Caco-2 (cell line): ENCODE measurements at places on chromosomes 12 and 14.
A peak's percentile ranks its signal among the peaks of the same experiment; 100 is the strongest.

- DNase-seq, result no peak
Observed at GRCh38 chr12:132713123-132713522, 2.5 kb downstream of the PGAM5 start.

DNA sequence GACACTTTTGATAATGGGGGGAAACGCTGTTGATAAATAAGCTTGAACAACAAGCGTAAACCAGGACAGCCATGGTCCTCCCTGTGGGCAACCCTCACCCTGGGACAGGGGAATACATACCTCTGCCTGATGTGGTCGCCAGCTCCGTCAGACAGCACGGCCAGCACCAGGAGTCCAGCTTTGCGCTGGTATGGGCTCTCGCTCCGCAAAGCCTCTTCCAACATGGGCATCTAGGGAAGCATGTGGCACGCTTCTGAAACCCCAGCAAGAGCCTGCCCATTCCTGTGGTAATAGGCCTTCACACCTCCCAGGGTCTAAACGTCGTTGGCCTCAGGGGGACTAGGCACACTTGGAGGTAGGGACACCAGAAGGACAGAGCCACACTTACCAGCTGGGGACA lies 2.9 kb downstream of the IPO4 start:
- DNase-seq, result no peak

DNA sequence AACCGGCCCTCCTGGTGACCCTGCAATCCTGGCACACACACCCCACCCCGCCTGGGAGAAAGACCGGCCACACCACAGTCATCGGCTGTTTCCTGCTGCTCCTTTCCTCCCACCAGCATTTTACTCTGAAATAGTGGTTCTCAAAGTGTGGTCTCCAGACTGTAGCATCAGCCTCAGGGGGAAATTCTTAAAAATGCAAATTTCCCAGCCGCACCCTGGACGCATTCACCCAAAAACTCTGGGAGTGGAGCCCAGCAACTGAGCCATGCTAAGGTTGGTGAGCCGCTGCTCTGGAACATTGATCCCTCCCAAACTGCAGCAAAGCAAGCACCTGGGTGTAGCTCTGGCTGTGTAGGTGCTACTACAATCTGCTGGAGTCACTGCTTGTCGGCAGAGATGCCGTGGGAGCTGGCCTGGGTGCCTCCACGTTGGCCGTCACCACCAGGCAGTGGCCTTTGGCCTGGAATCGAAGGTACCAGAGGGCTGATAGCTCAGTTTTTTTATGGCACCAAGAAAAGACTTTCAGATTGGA lies 38.4 kb upstream of the BCL2L14 start:
- DNase-seq, result no peak

- no peak for DNase-seq
Observed at GRCh38 chr12:11958221-11959091, 112.3 kb upstream of the BCL2L14 start.

GRCh38 chr12:123942911-123943648 lies 29.6 kb downstream of the CCDC92 start:
- no peak for DNase-seq

GRCh38 chr14:46550836-46551235 lies 100.7 kb downstream of the RPL10L start:
- no peak for DNase-seq

DNA sequence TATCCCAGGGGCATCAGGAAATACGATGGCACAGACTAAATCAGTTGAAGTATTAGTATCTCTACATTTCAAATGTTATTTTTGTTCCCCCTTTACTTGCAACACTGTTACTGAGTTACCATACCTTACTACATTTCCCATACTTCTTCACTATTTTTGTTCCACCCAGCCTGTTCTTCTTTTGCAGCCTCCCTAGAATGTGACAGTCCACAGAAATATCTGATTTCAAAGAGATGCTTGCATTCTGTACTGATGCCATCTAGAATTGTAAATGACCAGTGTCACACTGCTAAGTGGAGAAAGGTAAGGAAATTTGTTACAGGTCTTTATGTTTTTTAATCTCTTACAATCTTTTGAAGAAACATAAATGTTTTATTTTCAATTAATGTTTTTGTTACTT lies 279.9 kb downstream of the CCER1 start:
- DNase-seq, result no peak

- DNase-seq, result no peak
Observed at GRCh38 chr14:100670017-100670752, 56.5 kb upstream of the DLK1 start.

DNA sequence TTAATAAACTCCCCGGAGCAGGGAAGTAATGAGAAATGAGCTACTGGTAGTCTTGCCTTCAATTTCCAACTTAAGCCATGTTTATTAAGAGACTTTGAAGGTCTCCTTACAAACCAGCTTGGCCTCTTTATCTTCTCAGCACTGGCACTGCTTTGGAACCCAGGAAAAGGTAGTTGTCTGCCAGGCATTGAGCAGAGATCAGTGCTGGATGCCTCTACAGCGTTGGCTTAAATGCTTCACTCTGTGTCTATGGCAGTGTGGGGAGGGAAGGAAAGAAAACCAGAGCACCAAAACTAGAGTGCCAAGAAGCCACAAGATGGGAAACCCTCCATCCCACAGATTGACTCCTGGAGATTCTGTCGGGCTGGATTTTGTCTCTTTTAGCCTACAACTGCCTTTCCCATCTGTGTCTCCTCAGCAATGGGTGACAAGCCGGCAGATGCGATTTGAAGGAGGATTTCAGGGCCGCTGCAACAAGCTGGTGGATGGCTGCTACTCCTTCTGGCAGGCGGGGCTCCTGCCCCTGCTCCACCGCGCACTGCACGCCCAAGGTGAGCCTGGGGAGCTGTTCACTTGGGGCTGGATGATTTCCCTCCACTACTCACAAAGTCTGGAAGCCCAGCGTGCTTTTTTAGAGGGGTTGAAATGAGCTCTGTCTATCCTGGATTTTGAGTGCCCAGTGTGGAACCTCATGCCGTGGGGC lies 57.3 kb downstream of the FNTB start:
- no peak for DNase-seq

GRCh38 chr14:40989260-40989659 lies 617.4 kb upstream of the LRFN5 start:
- no peak for DNase-seq

DNA sequence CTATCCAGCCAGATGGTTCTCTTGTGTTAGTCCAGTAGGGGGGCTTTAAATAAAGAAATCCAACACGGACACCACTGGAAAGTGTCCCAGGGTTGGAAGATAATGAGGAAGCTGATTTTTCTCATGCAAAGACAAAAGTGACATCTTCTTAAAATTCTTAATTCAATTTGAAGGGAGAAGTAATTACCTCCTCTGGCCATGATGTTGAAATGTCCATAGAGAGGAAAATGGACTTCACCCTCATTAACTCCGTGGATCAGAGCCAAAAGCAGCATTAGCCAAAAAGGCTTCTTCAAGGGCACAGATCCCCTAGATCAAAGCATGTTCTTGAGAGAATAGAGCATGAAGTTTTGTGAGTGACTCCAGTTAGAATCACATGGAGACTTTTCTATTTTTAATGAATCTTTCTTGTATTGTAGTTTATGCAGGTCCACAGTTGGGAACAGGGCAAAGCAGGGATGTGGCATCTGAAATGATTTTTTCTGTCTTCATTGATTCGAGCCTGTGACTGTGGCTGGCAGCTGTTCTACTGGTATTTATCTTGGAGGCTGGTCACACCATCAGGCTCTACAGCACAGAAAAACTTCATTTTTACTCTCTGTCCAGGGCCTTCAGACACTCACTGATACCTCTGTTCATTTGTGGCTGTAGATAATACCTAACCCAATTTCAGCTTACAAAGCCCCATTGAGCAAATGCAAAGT lies 1002.5 kb downstream of the AACS start:
- DNase-seq, result no peak

DNA sequence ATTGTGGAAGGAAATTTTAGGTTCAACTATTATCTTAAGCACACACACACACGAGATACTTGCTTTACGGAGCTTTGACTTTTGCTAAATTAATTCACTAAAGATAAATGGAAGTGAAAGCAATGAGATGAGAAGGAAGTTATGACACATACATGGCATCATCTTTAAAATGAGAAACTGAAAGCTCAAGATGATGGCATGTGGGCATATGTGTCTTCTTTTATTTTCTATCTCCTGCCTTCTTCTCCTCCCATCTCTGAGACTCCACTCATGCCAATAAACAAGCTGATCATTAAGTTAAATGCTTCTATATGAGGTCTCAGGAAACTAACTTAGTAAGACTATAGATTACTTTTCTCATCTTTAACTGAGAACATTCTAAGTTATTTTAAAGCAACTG lies 216.7 kb downstream of the MED13L start:
- no peak for DNase-seq

DNA sequence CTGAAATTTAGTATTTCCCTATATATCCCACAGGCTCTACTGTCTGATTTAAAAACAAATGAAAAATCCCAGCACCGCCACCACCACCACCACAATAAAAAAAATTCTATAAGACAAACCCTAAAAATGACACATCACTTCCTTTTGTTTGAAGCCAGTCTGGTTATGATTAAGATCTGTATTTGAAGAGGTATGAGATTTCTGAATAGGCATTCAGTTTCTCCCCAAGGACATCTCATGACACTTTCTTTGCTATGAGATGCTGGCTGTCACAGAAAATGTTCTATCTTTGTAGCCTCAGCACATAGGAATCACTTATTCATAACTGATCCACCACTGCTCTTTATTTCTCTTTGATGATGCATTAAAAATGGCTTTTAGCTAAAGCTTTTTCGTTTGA lies 1071.0 kb downstream of the SLC6A15 start:
- no peak for DNase-seq

- DNase-seq, result no peak
Observed at GRCh38 chr12:109900752-109901580, 892 bp downstream of the TCHP start.

DNA sequence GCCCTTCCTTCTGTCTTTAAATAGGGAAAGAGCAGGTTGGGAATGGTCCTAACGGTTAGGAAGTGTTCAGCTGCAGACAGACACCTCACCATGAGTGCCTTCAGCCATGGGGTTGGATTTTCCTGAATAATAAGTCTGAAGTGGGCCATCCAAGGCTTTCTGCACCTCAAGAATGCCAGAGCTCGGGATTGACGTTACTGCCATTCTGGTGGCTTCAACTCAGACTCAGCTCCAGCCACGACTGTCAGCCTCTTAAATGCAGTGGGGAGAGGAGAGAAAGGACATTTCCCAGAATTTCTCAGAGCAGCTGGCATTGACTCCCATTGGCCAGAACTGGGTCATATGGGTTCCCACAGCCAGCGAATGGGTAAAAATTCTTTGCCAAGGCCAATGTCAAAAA lies 363.4 kb downstream of the MED13L start:
- no peak for DNase-seq

- DNase-seq, result peak; percentile 28
Observed at GRCh38 chr14:32379447-32379846, 50.3 kb downstream of the AKAP6 start.

DNA sequence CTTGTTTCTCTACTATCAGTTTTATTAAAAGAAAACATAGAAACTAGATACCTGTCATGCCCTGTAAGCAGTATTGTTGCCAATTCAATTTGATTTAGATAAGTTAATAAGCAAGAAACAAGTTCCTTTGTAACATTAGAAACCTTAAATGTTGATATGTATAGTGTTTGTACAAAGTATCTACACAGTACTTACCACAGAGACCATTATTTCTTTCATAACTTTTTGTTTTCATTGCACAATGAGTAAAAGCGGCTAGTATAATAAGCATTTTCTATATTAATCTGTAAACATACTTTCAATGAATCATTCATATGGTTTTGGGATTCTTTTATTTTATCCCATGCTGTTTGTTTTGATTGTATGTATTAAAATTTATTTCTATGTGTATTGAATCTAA lies 305.1 kb downstream of the TTC6 start:
- no peak for DNase-seq

GRCh38 chr14:102560458-102561261 lies 31.8 kb upstream of the RCOR1 start:
- DNase-seq, result no peak

- DNase-seq, result no peak
Observed at GRCh38 chr12:49451468-49452259, 84.4 kb downstream of the SPATS2 start.

GRCh38 chr12:10191865-10192264 lies 13.0 kb downstream of the TMEM52B start:
- no peak for DNase-seq

GRCh38 chr12:52673217-52673616 lies 7.0 kb downstream of the KRT1 start:
- peak; percentile 26 for DNase-seq

- DNase-seq, result no peak
Observed at GRCh38 chr12:92650228-92650822, 52.5 kb upstream of the PLEKHG7 start.
